ENCODE measurements at places on chromosomes 16 and 17.

- DNase-seq, result peak; percentile 35
These were observed 135.6 kb downstream of the GAS7 start for GRCh38 chr17:10062691-10063385.

DNA sequence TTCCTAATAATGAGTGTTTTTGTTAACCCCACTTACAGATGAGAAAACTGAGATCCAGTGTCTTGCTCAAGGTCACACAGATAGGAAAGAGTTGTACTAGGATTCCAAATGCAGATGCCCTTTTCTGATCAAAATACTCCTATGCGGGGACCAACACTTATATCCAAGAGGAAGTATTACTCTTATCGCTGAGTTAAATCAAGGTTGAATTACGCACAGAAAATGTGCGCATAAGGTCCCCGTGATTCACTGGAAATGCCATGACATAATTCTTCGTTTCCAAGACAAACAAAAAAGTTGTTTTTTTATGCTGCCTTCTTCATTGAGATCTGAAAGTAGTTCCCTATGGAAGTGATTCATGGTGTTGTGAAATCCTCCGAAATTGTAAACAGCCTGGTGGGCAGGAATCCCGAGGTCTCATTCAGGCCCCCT lies 463.8 kb upstream of the HSBP1 start:
- no peak for DNase-seq

DNA sequence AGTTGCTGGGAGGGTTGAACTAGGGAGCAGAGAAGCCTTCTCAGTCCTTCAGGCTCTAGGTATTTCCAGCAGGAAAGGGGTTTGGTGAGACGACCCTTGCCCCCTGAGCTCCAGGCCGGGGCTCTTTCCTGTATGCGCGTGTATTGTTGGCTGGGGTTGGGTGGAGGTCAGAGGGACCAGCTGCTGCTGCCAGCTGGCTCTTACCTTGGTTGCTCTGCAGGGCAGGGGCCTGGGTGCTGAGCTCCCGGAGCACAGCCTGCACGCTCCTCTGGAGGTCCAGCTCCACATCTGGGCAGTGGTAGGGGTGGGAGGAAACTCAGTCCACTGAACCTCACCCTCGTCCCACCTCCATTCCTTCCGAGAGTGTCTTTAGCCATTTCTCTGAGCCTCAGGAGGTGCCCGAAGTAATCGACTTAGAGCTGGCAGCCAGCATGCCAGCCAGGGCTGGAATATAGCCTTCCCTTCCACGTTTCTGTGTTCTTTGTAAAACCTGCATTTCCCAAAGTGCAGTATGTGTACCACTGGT lies 28.0 kb downstream of the PIK3R6 start:
- no peak for DNase-seq

DNA sequence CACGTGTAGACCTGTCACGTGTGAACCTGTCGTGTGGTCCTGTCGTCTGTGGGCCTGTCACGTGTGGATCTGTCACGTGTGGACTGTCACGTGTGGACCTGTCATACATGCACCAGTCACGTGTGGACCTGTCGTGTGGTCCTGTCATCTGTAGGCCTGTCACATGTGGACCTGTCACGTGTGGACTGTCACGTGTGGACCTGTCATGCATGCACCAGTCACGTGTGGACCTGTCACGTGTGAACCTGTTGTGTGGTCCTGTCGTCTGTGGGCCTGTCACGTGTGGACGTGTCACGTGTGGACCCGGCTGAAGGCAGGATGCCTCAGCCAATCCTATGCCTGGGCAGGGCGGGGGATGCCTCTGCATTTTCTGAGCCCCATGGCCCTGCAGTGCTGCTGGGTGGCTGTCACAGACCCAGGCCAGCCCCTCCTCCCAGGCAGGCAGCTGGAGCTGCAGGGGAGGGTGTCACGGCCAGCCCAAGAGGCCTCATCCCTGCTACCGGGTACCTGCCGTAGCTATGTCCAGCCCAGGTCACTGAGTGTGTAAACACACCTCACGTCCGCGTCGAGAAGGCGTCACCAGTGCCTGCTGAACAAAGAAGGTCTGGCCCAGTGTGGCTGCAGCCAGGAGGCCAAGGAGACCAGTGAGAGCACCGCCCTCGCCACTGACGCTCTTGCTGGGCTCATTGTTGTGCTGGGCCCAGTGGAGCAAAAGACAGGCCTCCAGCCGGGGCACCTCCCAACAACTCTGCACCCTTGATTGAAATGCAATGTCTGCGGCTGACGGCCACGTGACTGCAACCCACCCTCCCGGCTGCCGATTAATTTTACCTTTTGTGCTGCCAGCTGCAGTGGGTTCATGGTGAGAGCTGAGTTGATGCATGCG lies 18.6 kb upstream of the ACSF3 start:
- DNase-seq, result no peak

Data from activated CD8-positive, alpha-beta T cell treated with anti-CD3 and anti-CD28 coated beads for 36 hours (primary cell).